Thymus (tissue), 14 donors: ENCODE measurements at places on chromosomes 2 and 18.

- DNase-seq: no peak
Observed at GRCh38 chr2:73933194-73933593, 6.5 kb downstream of the DGUOK start.

DNA sequence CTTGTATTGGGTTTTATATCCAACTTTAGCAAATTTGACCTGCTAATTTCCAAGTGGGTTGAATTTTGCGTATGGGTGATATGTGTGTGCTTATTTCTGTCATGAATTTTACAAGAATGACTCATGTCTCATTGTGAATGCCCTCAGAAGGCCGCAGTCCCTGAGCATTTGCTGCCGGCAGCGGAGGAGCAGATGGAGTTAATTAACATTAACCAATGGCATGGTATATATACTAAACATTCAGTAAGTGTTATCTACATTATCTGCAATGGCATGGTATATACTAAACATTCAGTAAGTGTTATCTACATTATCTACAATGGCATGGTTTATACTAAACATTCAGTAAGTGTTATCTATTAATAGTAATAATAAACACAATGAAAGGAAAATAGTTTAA, 90.1 kb downstream of the DOK6 start:
- DNase-seq: no peak

GRCh38 chr18:686339-687111, 25.9 kb downstream of the ENOSF1 start:
- DNase-seq: no peak

DNA sequence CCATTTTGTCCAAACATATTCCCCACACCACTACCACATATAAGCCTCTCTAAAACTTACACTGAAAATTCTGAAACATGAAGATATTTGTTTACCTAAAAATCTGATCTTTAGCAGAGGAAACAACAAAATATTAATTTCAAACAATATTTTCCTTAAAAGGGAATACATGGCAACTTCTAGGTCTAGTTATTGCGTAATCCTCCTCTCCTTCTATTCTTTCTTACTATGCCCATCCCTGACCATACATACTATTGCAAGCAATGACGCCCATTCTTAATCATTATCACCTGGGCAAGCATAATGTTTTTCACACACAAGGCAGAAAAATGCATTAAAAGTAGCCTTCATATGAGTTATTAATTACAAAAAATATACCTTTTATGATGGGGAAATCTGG, 372.6 kb downstream of the ZEB2 start:
- DNase-seq: no peak

GRCh38 chr2:109195193-109196045, 66.4 kb downstream of the SH3RF3 start:
- DNase-seq: no peak

GRCh38 chr2:39615675-39616074, 50.0 kb upstream of the TMEM178A start:
- no peak for DNase-seq

GRCh38 chr2:207750345-207750744, 19.4 kb downstream of the FZD5 start:
- no peak for DNase-seq

DNA sequence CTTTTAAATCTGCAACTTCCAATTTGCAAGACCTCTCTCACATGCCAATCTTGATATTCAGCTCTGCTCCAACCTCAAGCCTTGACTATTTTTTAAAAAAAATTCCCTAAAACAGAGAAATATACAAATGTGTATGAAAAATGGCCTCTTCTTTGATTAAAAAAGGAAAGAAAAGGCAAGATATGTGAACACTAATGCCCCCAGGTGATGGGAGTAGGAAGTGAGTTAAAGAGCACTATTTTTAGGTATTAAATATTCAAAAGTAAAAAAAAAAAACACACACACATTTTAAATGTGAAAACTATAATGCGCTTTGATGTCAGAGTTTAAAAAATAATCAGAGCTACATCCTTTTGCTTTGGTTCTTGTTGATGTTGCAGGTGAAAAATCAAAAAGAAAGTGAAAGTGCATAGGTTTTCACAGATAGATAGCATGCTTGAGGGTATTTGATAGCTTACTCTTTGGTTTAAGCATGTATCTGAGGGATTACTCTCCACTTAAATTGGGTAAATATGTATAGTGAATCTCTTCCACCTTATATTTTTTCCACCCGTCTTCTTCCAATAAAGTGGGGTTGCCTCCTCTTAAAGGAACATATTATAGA, 406.0 kb upstream of the POU3F3 start:
- no peak for DNase-seq

DNA sequence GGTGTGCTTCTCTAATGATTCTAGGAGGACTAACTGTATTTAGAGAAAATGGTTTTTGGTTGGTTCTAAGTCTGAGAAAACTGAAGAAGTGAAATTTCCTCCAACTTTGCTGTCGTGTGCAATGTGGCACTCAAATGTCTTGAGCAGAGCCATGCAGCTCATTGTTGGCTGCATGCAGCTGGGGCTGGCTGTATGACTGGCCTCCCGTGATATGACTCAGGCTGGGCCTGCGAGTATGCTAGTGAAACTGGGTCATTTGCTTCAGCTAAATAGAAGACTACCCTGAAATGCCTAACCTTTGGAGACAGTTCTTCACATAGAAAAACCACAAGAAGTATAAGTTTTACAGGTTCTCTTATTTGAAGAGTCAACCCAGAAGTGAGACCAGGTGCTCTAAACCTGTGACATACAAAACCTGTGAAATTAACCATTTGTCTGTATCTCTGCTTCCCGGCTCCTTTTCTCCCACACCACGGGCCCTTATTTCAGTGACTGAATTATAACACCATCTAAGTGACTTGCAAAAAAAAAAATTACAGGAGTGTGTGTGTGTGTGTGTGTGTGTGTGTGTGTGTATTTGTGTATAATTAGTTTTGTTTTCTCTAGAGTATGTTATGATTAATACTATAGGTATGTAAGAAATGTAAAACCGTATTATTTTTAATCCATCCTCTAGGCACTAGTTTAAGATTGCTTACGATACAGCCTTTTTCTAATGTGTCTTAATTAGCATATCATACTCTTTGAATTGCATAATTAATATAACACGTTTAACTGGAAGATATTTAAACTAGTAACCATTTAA, 15.9 kb downstream of the POLI start:
- peak; percentile 74 for DNase-seq

DNA sequence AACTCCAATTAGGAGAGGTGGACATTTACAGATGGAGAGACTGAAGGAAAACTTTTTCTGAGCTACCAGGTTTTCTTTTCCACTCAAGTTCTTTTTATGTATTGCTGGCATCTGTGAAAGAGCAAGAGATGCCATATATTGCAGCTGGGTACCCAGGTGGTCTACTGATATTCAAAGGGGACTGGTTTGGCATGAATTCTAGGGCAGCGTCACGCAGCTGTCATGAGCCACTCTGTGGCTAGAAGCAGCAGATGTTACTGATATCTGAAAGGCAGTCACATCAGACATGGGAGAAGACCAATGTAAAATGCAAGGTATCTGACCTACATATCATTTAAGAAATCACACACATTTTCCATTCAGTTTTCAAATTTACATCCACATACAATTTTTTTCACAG, 408.8 kb downstream of the GALNT13 start:
- no peak for DNase-seq

- peak; percentile 9 for DNase-seq
Observed at GRCh38 chr2:47310801-47311560, 92.0 kb upstream of the MSH2 start.

GRCh38 chr2:218878486-218878885, 2.2 kb upstream of the WNT10A start:
- no peak for DNase-seq

DNA sequence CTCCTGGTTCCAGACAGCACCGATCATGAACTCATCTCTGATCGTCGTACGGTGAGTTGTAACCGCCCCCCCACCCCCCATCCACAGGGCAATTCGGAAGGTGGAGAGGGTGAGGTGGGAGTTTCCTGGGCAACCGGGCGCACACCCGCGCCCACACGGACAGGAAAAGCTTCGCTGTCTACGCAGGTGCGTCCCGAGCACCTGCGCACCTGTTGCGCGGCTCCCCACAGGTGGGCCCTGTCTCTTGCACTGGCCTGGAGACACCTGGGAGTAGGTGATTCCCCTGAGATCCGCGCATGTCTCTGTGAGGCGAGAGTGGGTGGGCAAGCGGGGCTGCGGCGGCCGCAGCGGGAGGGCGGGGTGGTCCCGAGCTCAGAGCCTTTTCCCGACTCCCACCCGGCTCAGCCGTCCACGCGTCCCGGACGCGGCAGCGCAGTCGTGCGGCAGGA, 459 bp upstream of the ATP6V1C2 start:
- no peak for DNase-seq

DNA sequence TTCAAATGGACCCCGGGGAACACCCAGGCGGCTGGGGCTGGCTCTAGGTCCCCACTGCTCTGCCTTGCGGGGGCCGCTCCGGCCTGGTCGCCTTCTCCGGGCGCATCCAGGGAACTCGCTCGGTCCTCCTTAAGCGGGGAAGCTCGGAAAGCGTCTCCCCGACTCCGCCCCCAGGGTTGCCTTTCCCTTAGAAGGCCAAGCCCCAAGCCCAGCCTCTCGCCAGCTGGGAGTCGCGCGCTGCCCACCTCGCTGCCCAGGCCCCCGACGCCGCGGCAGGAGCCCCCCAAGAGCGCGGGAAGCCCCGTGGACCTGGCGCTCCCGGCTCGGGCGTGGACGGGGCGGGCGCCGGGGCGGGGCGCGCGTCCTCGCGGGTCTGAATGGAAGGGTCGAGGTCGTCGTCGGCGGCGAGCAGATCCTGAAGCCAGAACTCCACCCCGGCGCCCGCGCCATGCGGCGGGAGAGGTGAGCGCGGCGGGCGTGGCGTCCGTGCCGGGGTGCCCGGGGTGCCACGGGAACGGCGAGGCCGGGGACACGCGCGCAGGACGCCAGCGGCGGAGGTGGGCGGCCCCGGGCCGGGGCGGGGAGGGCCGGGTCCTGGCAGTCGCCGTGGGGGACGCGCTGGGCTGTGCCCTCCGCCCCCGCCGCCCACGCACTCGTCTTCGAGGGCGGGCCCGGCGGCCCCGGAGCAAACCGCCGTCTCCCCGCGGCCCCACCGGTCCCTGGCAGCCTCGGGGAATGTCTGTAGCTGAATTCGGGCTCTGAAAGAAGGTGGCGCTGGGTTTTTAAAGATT, at the start of gene BOK:
Gene BOK, plus strand, starts transcription at position 214 of the 791 bp plus-strand sequence. CDS start 739 bp downstream, outside the sequence.
- DNase-seq: no peak

GRCh38 chr2:98436734-98437133, 7.9 kb upstream of the INPP4A start:
- no peak for DNase-seq

DNA sequence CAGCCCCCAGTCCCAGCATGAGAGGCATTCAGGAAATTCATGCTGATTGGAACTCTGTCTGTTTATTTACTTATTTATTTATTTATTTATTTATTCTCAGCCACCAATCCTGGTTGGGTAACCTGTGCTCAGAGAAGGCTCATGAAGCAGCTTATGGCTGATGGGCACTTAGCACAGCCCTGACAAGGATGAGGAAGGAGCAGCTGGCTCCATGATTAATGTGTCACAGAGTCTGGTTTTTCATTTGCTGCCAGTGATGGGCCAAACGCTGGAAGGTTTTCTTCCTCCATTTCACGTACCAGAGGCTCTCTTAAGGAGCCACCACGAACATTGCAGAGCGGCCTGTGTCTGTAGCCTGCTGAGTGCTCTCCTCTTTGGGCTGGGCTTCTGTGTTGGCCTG, 28.3 kb upstream of the KCNS3 start:
- DNase-seq: no peak

DNA sequence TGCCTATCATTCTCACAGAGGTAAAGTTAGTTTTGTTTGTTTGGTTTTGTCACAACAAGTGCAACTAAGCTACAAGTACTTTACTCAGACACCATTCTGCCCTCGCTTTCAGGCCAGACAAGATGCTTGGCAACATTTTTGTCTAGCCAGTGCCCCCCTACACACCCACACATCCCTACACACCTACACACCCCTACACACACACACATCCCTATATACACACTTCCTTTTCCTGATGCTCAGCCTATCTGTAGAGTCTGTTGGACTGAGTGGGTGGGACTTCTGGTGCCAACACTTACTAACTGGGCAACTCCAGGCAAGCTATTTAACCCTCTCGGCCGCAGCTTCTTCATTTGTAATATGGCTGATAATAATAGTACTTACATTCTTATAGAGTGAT, 161.4 kb downstream of the ALK start:
- DNase-seq: no peak

DNA sequence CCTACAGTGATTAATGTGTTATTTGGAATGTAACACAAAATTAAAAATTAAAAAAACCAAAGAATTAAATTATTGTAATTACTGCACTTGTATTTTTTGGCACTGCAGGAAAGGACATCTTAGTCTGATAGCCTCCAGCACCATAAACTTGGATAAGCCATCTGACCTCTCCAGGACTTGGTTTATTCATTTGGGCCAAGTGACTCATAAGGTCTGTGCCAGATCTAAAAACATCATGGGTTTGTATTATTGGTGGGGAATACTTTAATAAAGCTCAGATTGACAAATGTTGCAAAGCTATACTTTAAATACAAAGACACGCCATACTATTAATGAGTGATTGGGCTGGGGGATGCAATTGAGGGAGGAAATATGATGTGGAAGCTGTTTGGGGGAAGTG, 225.2 kb downstream of the ZNF521 start:
- no peak for DNase-seq

DNA sequence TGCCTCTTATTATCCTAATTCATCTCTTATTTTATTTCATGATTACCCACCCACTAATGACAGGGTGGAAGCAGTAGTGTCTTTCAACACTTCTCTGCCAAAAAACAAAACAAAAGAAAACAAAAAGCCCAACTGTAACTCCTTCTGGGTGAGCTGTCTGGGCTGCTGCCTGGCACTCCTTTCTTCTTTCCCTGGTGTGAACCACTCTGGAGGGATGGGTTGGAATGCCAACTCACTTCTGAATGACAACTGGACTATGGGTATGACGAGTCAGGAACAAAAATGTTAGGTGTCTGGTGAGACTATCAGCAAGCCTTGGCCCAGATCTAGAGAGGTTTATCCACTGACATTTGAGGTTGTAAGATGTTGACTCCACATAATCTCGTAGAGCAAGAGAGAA, 88.3 kb upstream of the ITGB6 start:
- no peak for DNase-seq

DNA sequence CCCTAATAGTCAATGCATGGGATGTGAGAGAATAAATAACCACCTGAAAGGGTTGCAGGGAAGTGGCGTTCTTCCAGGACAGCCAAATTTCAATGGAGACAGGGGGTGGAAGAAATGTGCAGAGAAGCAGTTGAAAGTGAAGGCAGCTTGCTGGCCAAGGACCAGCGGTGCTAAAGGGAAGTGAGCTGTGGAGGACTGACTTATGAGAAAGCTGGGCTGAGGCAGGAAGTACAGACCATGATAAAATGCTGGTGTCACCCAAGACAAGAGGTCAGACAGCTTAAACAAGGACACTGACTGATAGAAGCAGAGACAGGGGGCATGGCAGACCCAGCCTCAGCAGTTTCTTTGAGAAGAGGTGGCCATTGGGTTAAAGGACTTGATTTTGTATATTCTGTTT, 106.7 kb downstream of the DTNB start:
- DNase-seq: no peak

- peak; percentile 95 for DNase-seq
Observed at GRCh38 chr2:88055371-88056128, at the start of gene KRCC1. KRCC1 (minus strand) TSS chr2:88055783; CDS start chr2:88028563, 27,220 bp downstream.

- no peak for DNase-seq
Observed at GRCh38 chr2:2824588-2824987, 493.5 kb upstream of the MYT1L start.

GRCh38 chr2:222404151-222404905, 20.0 kb upstream of the SGPP2 start:
- DNase-seq: no peak
